ENCODE measurements at places on chromosomes 11 and 22. TPM values are rescaled to one million over a fixed set of nuclear protein-coding genes. Genes with fewer than 3 reads are reported as not detected.

DNA sequence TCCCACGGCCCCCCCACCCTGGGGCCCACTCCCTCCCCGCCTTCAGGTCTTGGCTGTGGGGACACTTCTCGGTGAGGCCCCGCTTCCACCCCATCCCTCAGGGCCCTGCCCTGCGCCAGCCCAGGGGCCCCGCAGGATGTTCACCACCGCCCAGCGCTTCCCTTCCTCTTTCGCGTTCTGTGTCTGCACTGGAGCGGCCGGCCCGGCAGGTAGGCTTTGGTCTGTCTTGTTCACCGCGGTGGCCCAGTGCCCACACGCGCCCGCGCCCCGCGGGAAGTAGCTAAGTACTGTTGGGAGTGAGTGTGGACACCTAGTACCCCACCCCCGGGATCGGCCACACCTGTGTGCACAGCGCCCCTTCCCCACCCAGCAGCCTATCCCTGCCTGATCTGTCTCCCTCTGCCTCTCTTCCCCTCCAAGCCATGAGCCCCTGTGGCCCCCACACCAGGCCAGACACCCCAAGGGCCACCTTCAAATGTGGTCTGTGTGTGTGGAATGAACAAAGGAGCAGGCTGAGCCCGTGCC lies 85.4 kb downstream of the WNT7B start:
- no peak for DNase-seq

GRCh38 chr22:31615491-31615860 lies 46.5 kb downstream of the PISD start:
- no peak for DNase-seq

GRCh38 chr11:75588051-75588481 lies 26.0 kb downstream of the SERPINH1 start:
- DNase-seq: peak; percentile 74

DNA sequence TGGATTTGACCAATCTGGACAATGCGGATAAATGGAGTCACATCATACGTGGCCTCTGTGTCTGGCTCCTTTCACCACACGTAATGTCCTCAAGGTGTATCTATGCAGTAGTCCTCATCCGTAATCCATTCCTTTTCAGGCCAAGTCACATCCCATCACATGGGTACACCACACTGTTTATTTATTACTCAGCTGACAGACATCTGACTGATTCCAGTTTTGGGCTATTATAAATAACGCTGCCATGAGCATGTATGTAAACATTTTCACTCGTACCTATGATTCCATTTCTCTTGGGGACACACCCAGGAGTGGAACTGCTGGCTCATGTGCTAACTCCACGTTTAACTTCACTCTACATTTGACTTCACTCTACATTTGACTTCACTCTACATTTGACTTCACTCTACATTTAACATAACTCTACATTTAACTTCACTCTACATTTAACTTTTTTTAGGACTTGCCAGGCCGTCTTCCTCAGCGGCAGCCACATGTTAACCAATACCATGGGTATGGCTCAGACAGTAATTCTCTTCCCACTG lies 52.1 kb downstream of the SHANK2 start:
- no peak for DNase-seq

The LMO1 gene
- total RNA-seq: not detected

DNA sequence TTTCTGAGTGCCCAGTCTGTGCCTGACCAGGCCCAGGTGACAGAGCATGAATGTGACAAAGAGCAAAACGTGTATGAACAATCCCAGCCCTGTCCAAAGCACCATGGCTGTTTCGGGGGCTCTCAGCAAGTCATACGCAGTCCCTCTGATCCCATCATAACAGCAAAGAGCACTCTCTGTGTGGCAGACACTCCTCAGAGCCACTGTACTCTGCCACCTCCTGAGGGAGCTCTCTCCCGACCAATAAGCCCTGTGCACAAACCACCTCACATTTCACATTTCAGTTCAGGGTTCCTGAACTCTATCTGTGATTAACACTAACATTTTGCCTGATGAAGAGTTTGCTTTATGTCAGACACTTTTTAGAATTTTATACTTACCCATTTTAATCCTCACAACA lies 6.6 kb downstream of the DGCR2 start:
- DNase-seq: no peak

- DNase-seq: no peak
These were observed 623.8 kb upstream of the CHORDC1 start for GRCh38 chr11:90846628-90847027.

DNA sequence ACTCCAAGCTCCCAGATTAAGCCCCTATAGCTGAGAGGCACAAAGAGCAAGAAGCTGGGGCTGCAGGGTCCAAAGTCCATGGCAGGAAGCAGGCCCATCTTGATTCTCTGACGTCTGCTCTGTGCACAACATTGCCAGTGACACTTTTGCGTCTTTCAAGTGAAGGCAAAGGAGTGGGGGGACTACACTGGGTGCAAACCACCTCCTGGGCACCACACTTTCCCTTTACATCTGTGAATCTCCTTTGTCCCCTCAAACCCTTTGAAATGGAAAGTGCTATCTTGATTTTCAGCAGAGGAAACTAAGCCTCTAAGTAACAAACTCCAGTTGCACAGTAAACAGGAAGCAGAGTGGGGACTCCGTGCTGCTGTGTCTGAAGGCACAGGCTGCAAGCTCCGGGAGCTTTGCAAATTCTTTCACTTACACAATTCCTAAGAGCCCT lies 428.0 kb downstream of the LARGE1 start:
- no peak for DNase-seq

DNA sequence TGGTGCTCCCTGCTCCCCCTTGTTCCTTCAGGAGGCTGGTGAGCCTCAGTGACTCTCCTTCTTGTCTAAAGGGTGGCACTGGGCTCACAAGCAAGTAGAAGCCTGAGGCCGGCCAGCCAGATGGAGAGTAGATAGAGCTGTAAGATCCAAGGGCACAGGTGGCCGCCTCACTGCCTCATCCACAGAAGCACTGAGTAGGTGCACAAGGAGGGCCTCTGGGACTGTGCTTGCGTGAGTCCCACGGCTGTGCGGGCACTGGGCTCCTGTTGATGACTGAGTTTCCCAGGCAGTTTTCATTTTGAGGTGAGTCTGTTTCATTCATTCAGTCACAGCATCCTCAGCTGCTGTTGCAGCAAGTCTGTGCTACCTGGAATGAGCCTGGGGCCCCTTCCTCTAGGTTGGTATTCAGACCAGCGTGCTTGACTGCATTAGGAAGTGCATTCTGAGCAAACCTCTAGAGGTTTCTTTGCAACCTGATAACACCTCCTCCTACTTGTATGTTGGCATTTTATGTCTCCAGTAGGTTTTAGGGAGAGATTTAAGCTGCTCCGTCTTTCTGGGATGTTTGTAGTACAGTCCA lies 184.0 kb downstream of the TBC1D22A start:
- DNase-seq: no peak

- DNase-seq: no peak
These were observed 71.5 kb downstream of the SHANK2 start for GRCh38 chr11:71180694-71181470.

The OR51E2 gene
- total RNA-seq: not detected

- DNase-seq: no peak
These were observed 59.4 kb upstream of the FTH1 start for GRCh38 chr11:62026739-62027370.

Measured in right lobe of liver (tissue), 6 donors.